Calu3 (cell line): ENCODE measurements at places on chromosomes 7 and 10.

DNA sequence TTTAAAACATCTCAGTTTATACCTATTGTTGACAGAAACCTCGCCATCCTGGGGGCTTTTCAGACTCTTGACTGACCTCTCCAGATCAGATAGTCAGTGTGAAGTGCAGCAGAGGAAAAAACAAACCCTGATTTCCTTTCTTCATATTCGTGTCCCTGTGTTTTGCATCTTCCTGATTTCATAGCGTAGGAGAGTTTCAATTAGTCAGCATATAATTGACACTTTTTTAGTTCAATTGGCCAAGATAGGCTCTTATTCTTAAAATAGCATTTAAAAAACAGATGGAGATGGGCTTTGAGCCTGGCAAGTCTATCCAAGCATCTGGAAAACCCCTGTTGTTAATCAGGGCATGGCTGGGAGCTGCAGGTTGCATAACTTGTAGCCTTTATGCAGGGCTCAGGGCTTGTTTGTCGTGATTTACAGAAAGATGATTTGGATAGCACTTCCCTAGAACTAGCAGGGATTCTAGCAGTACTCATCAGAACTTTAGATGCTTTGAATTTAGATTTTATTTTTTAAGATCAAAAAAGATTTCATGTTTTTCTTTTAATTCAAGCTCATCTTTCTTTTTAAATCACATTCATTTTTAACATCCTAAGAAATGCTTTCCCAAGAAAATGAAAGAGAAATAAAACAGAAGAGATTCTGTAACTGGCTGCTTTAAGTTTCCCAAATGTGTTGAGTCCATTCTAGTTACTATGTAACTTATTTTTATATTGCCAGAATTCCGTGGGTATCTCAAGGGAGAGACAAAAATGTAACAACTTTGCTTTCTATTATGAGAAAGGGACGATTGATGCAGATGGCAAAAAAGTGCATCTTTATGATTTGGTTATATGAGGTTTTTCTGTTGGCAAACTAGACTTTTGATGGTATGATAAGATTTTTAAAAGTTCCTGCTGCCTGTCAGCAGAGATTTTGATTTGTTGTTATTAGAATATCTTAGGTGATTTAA is 270.8 kb upstream of the FZD8 start:
- no peaks in the 10 kb centered on the region for H3K27me3 ChIP-seq
- H3K4me3 ChIP-seq = no peak overlapping the region
- no peaks in the 10 kb centered on the region for H3K4me1 ChIP-seq
- H3K27ac ChIP-seq = no peak overlapping the region
- H3K36me3 ChIP-seq = no peaks in the 10 kb centered on the region

GRCh38 chr10:6917125-6917524 is 337.0 kb upstream of the PRKCQ start:
- H3K4me1 ChIP-seq = peaks cover 6% of the 10 kb centered on the region
- H3K36me3 ChIP-seq = no peaks in the 10 kb centered on the region
- H3K27me3 ChIP-seq = peaks cover 9% of the 10 kb centered on the region
- H3K4me3 ChIP-seq = no peak overlapping the region
- no peak overlapping the region for H3K27ac ChIP-seq

GRCh38 chr10:74486659-74487058 is 335.6 kb downstream of the ADK start:
- H3K36me3 ChIP-seq = no peaks in the 10 kb centered on the region
- no peaks in the 10 kb centered on the region for H3K4me1 ChIP-seq
- H3K4me3 ChIP-seq = no peak overlapping the region
- no peak for DNase-seq
- no peaks in the 10 kb centered on the region for H3K27me3 ChIP-seq

DNA sequence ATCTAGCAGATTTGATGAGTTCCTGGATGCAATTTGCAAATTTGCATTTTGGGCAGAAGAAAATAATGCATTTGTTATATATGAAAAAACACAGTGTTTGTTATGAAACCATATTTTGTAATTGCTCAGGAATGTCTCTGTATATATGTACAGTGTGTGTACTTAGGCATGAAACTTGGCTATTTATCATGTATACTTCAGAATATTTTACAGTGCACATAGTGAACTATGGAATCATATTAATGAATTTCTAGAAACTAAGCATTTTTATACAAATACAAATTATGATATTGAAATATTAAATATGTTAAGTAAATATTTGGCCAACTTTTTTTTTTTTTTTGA is 107.5 kb downstream of the TWIST1 start:
- H3K4me3 ChIP-seq = no peak overlapping the region
- no peaks in the 10 kb centered on the region for H3K36me3 ChIP-seq
- no peak for DNase-seq
- no peaks in the 10 kb centered on the region for H3K27me3 ChIP-seq
- peaks cover 14% of the 10 kb centered on the region for H3K4me1 ChIP-seq

- H3K36me3 ChIP-seq = no peaks in the 10 kb centered on the region
- H3K27me3 ChIP-seq = peaks cover 47% of the 10 kb centered on the region
- H3K4me3 ChIP-seq = no peak overlapping the region
- H3K4me1 ChIP-seq = peaks cover 15% of the 10 kb centered on the region
Observed at GRCh38 chr10:78690354-78691111, 378.2 kb upstream of the ZMIZ1 start.

GRCh38 chr7:38190011-38190410 is 12.0 kb downstream of the STARD3NL start:
- no peak for DNase-seq
- H3K4me3 ChIP-seq = no peak overlapping the region
- no peaks in the 10 kb centered on the region for H3K27me3 ChIP-seq
- no peak overlapping the region for H3K27ac ChIP-seq
- peaks cover 24% of the 10 kb centered on the region for H3K4me1 ChIP-seq

DNA sequence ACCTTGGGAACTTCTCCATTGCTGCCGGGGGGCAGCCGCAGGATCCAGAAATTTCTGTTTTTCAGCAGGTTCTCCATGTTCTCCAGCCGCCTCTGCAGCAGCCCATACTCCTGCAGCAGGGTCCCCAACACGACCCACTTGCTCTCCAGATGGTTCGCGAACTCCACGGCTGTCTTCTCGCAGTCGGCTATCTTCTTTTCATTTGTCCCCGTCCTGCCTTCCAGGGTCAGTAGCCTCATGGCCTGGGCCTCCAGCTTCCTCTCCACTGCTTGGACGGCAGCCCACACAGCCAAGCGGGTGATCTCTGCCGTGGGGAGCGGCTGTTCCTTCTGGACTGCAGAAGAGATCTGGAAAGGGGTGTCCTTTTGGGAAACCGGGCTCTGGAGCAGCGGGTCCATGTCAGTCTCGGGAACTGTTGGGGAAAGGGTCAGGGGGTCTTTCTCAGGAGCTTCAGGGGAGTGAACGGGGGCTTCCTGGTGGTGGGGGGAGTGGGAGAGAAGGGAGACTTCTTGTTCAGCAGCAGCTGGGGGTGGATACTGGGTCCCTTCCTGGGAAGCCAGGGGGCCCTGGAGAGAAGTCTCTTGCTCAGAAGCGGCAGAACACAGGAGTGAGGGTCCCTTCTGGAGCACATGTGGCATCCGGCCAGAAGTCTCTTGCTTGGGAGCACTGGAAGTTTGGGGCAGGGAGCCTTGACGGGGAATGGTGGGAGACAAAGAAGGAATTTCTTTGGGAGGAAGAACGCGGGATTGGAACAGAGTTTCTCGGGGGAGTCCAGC is 5.5 kb downstream of the ZNF777 start:
- peaks cover 17% of the 10 kb centered on the region for H3K36me3 ChIP-seq
- no peak overlapping the region for H3K4me3 ChIP-seq
- H3K27ac ChIP-seq = no peak overlapping the region
- H3K27me3 ChIP-seq = no peaks in the 10 kb centered on the region
- H3K4me1 ChIP-seq = no peaks in the 10 kb centered on the region
- no peak for DNase-seq

- no peaks in the 10 kb centered on the region for H3K27me3 ChIP-seq
- H3K4me3 ChIP-seq = no peak overlapping the region
- no peak for DNase-seq
- no peaks in the 10 kb centered on the region for H3K36me3 ChIP-seq
- no peaks in the 10 kb centered on the region for H3K4me1 ChIP-seq
Observed at GRCh38 chr7:121237601-121238000, 91.2 kb upstream of the WNT16 start.

DNA sequence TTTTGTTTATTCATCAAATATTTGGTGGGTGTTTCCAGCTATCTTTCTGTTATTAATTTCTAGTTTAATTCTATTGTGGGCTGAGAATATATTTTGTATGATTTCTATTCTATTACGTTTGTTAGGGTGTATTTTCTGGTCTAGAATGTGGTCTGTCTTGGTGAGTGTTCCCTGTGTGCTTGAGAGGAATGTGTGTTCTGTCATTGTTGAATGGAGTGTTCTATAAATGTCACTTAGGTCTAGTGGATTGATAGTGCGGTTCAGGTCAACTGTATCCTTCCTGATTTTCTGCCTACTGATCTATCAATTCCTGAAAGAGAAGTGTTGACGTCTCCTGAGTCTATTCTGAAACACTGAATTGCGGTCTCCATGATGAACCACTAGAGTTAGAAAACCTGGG is 8.5 kb downstream of the HTRA1 start:
- H3K27ac ChIP-seq = no peak overlapping the region
- H3K4me1 ChIP-seq = no peaks in the 10 kb centered on the region
- no peak for DNase-seq
- H3K4me3 ChIP-seq = no peak overlapping the region
- H3K27me3 ChIP-seq = peaks cover 71% of the 10 kb centered on the region
- no peaks in the 10 kb centered on the region for H3K36me3 ChIP-seq

DNA sequence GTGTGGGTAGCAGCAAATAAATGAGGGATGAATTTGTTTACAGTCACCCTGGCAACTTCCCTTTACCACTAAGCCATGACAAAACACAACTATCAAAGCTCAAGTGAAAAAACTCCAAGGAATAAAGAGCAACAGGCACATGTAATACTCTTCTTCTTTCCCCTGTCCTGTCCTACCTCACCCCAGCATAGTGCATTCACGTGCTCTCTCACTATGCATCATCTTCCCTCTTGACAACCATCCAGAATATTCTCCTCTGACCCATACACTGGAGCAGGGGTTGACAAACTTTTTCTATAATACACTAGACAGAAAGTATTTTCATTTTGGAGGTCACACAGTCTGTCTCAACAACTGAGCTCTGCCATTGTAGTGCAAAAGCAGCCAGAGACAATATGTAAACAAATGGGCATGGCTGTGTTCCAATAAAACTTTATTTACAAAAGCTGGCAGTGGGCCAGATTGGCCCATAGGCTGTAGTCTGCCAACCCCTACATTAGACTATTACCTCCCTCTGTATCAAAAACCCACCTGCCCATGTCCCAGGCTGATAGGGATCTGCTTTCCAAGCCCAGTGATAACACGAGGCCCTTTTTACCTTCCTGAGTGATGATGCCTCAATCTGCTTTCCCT is 354.5 kb downstream of the FGFR2 start:
- no peaks in the 10 kb centered on the region for H3K27me3 ChIP-seq
- peaks cover 6% of the 10 kb centered on the region for H3K36me3 ChIP-seq
- H3K4me3 ChIP-seq = no peak overlapping the region

GRCh38 chr7:155750255-155751125 is 61.8 kb downstream of the SHH start:
- DNase-seq = no peak
- peaks cover 16% of the 10 kb centered on the region for H3K4me1 ChIP-seq
- H3K36me3 ChIP-seq = peaks cover 18% of the 10 kb centered on the region
- no peak overlapping the region for H3K27ac ChIP-seq

DNA sequence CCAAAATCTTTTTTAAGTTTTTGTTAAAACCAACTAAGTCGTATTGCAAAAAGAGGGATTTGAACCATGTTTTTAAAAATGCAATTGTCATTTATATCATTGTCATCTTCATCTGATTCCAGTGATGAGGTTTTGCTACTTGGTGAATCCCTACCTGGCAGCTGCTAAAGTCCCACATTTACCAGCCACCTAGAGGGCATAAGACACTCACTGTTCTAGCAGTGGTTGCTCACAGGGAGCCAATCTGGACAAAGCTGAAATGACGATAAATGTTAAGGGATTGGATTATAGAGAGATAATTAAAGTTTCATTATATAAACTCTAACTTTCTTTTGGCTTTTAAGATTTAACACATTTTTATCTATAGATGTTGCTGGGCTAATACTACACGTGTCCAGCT is 18.7 kb downstream of the KIFBP start:
- no peak overlapping the region for H3K4me3 ChIP-seq
- H3K4me1 ChIP-seq = no peaks in the 10 kb centered on the region
- H3K36me3 ChIP-seq = no peaks in the 10 kb centered on the region
- H3K27ac ChIP-seq = no peak overlapping the region
- DNase-seq = no peak

DNA sequence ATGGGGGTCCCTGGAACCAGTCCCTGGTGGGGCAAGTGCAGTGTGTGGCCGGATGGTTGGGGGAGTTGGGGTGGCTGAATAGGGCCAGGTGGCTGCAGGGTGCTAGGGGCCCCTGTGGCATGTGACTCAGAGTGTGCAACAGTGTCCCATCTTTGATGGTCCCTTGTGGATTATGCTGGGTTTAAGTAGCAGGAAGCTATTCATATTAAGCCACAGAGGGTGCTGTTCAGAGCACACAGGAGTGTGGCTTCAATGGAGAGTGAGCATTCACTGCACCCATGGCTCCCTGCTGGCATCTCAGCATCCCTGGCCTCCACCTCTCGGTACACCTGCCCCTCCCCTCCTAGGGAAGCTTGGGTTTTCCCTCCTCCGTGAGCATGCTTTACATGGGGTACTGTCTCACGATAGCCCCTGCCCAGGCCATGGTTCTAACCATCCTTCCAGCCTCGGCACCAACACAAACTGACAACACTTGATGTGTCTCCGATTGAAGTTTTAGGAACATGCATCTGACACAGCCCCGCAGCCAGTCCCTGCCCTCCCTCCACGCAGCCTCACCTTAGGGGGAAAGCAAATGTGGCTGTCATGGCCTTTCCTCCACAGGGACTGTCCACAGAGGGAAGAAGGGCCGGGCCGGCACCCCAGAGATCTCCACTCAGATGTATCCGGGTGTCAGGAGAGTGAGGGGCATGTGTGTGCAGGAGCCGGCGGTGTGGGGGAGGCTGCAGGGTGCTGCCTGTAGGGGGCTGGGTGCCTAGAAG is 30.4 kb upstream of the PPIF start:
- peaks cover 18% of the 10 kb centered on the region for H3K36me3 ChIP-seq
- peaks cover 18% of the 10 kb centered on the region for H3K4me1 ChIP-seq
- no peak overlapping the region for H3K4me3 ChIP-seq
- no peaks in the 10 kb centered on the region for H3K27me3 ChIP-seq
- no peak overlapping the region for H3K27ac ChIP-seq
- no peak for DNase-seq

DNA sequence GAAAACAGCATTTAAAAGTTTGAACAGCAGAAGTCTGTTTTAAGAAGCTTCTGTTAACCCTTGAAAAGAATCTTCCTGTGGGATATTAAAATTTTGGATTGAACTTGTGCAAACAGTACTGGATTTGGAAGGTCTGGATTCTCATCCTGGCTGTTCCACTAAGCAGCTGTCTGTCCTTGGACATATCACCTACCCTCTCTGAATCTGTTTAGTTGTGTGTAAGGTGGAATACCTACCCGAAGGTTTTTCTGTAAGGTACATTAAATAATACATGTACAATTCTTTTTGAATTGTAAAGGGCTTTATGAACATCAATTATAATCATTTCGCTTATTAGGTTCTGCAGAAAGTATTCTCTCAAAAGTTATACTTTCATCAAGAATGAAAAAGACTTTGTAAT is 2.2 kb downstream of the PDCD4 start:
- H3K27me3 ChIP-seq = no peaks in the 10 kb centered on the region
- no peak for DNase-seq
- peaks cover 18% of the 10 kb centered on the region for H3K4me1 ChIP-seq
- H3K36me3 ChIP-seq = peaks cover 25% of the 10 kb centered on the region
